SJSA1 (cell line): ENCODE measurements at places on chromosomes 1 and 21.

DNA sequence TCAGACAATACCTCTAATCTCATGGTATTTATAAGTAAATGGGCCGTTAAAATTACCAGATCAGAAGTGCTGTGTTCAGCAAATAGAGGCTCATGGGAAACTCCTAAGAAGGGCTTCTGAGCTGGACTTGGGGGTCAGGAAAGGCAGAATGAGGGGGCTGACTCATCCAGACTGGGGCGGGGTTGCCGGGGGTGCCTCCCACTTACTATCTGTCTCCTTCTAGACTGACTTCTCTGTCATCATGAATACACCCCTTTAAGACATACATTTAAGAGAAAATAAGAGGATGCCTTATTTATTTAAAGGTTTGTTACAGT lies 96.0 kb upstream of the ERRFI1 start:
- no peak for DNase-seq

GRCh38 chr1:95622609-95623008 lies 388.6 kb downstream of the RWDD3 start:
- no peak for DNase-seq

DNA sequence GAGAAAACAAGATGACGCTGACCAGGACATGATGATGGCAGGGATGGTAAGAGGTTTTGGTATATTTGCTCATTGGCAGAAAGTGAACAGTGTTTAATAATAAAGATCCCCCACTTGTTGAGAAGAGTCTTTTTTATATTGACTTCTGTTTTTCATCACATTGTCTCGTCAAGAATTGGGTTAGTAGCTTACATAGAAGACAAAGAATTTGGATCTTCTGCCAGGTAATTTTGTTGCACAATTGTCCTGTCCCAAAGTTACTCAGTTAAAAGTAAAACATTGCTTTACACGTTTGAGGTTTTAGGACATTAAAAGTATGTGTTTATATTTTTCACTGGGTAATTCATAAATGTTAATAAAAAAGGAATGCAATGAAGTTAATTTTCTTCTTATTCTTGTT lies 48.3 kb upstream of the LAMC2 start:
- DNase-seq: no peak

DNA sequence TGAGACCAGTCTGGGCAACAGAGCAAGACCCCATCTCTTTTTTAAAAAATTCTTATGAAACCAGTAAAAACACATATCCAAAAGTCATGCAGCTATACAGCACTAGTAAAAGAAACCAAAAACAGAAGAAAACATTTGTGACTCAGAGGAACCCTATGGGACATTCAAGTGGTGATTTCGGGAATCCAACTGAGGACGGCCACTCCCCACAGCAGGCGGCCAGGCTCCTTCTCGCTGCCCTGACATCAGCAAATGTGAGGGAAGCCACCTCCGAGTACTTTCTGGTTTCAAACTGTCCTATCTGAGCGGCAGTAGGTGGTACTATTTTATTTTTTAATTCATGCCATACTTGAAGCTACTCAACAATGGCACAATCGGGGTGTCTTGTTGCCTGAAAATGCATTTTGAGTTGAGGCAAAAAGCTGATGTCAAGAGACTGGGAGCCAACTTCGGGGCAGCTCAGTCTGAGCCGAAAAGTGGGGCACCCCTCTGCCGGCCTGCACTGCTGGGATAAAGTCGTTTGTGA lies 3.3 kb downstream of the SUMO3 start:
- no peak for DNase-seq

GRCh38 chr1:186236921-186237320 lies 138.1 kb downstream of the TPR start:
- peak; percentile 80 for DNase-seq

DNA sequence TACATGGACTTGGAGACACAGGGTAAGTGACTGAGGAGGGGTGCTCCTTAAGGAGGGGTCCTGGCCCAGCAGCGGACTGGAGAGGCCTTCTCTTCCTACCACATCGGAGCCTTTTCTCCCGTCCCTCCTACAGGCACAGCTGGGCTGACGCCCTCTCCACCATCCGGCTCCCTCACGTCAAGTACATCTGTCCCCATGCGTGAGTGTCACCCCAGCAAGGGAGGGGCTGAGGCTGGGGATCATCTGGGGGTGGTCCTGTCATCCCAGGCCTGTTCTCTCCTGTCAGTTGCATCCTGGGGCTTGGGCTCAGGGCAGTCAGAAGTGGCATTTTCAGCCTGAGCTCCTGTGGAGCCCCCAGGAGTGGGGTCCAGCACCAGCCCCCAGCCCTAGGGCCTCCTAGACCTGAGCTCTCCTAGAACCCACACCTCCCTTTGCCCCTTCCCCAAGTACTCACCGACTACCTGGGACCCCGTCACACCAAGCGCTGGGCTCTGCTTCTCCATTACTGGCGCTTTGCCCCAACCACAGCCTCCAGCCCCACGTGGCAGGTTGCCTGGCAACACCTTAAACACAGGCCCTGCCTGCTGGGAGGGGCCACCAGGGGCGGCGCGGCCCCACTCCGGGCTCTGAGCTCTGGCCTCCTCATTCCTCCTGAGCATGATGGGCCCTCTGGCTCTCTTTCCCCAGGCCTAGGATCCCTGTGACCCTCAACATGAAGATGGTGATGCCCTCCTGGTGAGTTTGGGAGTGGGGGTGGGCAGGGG lies 2.3 kb downstream of the LYPLA2 start:
- no peak for DNase-seq

- DNase-seq: no peak
Measured at GRCh38 chr1:204232526-204232925, 18.7 kb upstream of the GOLT1A start.
